ENCODE measurements at places on chromosomes 3 and 15.
A peak's percentile ranks its signal among the peaks of the same experiment; 100 is the strongest.

GRCh38 chr3:145721815-145722214, 439.2 kb downstream of the PLOD2 start:
- no peak for DNase-seq

- DNase-seq = no peak
Observed at GRCh38 chr3:76585794-76586392, 454.0 kb upstream of the ROBO2 start.

DNA sequence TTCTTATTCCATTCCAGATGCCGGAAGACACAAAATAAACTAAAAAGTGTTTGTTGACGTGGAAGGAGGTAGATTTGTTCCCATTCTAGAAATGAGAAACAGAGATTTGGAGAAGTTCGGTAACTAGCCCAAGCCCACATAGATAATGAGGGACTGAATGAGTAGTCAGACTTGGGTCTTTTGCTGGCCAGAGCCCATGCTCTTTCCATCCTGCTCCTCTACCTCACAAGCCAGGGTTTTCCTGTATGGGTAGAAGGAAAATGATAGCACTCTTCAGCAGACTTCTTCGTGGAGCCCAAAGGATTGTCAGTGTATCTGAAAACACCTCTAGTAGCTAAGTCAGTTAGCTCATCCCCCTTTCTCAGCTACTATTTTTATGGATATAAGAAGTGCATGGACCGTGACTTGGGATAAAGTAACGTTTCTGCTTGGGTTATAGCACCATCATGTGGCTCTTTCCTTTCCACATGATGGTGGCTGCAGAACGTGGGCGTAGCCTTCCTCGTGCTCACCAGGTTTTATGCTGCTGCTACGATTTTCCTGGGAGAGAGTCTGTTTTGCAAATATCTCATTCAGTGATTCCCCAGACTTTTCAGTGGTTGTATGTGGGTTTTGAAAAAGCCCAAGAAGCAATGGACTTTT, 84.6 kb downstream of the DGKG start:
- DNase-seq = no peak

GRCh38 chr3:6229778-6230410, 631.0 kb upstream of the GRM7 start:
- no peak for DNase-seq

DNA sequence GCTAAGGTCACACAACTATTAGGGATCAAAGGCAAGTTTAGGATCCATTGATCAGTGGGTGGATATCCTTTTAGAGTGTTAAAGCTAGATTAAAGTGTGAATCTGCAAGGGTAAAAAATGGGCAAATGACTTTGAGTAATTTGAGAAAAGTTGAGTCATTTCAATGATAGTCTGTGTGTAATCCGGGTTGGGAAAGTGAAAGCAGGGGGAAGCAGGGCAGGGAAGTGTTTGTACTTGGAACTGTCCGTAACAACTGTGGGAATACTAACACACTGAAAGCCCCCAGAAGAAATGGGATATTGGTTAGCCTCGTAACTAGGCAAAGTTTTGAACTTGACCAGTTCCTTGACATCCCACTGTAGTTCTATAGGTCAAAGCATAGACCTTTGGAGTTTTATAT, 187.2 kb upstream of the SLITRK3 start:
- no peak for DNase-seq

DNA sequence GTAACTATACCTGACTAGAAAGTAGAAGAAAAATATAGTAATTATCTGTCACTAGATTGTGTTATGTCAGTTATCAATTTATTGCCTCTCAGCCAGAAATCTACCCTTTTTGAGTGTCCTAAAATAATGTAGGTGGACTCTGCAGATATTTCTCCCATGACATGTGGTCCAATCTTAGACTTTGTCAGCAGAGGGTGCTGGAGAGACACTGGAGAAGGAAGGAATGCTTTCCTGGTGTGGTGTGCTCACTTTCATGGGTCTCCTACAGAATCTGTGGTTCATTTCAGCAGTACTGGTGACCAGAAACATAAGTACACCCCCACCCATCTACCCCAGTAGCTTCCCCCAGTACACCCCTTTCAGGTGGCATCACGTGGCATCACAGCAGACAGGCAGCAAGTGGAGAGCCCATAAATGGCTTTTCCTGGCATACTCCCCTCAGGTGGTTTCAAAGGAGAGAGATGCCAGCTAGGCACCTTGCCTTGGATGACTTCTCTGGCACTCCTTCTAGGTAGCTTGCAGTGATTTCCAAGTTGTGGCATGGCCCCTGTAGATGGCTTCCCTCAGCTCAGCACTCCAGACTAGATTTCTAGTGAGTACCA, 114.7 kb downstream of the GADL1 start:
- DNase-seq = no peak

DNA sequence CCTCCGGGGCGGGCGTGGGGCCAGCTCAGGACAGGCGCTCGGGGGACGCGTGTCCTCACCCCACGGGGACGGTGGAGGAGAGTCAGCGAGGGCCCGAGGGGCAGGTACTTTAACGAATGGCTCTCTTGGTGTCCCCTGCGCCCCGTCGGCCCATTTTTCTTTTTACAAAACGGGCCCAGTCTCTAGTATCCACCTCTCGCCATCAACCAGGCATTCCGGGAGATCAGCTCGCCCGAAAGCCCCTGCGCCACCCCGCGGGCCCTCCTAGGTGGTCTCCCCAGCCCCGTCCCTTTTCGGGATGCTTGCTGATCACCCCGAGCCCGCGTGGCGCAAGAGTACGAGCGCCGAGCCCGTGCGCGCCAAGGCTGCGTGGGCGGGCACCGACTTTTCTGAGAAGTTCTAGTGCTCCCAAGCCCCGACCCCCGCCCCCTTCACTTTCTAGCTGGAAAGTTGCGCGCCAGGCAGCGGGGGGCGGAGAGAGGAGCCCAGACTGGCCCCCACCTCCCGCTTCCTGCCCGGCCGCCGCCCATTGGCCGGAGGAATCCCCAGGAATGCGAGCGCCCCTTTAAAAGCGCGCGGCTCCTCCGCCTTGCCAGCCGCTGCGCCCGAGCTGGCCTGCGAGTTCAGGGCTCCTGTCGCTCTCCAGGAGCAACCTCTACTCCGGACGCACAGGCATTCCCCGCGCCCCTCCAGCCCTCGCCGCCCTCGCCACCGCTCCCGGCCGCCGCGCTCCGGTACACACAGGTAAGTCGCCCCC, at the start of gene THBS1:
Gene THBS1 (plus strand): TSS at position 595 of the 757 bp plus-strand sequence. CDS start 779 bp downstream, outside the sequence.
- peak; percentile 98 for DNase-seq

GRCh38 chr3:162770551-162770950, 1273.9 kb downstream of the OTOL1 start:
- DNase-seq = no peak

DNA sequence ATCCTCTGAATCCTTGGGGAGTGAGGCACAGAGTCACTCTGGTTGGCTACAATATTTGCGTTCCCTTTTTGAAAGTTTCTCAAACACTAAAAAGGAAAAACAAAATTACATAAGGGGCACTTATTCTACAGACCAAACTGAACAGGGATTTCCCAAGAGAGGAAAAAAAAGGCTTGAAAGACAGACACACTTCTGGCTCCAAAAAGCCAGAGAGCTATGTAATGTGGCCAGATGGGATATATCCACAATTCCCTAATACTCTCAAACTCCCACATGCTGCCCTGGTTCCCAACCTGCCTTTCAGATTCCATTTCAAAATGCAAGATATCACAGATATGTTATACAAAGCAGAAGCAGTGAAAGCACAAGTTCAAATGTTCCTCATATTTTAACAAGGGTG, 1.6 kb downstream of the FRMD4B start:
- DNase-seq = no peak

Data from right kidney (tissue), 9 donors.